ENCODE measurements at places on chromosomes 5 and 9.

GRCh38 chr9:98811051-98811650 is 3.7 kb downstream of the GALNT12 start:
- DNase-seq = peak; percentile 51

- DNase-seq = no peak
These were observed 90.7 kb downstream of the CDKN2A start for GRCh38 chr9:21903380-21903965.

- peak; percentile 65 for DNase-seq
These were observed 27.4 kb downstream of the FAM219A start for GRCh38 chr9:34430843-34431437.

DNA sequence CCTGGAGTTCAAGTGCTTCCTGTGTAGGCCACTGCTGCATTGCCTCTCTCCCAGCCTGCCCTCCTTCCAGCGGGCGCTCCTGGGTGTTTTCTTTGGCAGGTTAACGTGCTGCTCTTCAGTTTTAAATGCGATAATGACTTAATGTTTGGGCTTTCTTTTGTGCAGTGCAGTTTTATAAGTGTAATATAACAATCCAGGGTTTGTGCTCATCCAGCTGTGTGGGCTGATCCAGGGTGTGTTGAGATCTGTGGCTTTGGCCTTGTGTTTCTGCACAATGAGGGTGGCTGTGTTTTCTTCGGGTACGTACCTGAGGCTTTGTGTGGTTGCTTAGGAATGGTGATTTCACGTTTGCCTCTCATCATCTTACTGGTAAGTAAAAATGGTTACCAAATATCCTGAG is 50.6 kb downstream of the PCSK5 start:
- DNase-seq = no peak

- DNase-seq = no peak
These were observed 348.8 kb upstream of the CLINT1 start for GRCh38 chr5:158207733-158208132.

- DNase-seq = no peak
These were observed 67.0 kb upstream of the KLF9 start for GRCh38 chr9:70481471-70481870.

DNA sequence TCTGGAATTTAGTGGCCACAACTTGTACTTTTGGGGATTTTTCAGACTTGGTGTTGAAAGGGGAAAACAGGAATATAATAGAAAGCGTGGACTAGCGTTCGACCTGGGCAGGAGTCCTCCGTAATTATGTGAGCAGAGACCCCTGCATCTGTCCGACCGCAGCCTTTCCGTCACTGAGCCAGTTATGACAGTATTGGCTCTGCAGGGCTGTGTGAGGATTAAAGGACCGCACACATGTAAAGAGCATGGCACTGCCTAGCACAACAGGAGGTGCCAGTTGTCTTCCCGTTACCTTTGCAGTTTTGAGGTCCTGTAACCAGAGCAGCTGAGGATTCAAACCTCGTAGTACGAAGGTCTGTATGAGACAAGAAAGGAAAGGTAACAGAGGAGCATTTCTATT is 1.2 kb downstream of the B4GALT7 start:
- no peak for DNase-seq

- no peak for DNase-seq
These were observed 281.2 kb upstream of the RGMB start for GRCh38 chr5:98492258-98492657.

GRCh38 chr5:120988941-120989340 is 524.8 kb downstream of the PRR16 start:
- no peak for DNase-seq

DNA sequence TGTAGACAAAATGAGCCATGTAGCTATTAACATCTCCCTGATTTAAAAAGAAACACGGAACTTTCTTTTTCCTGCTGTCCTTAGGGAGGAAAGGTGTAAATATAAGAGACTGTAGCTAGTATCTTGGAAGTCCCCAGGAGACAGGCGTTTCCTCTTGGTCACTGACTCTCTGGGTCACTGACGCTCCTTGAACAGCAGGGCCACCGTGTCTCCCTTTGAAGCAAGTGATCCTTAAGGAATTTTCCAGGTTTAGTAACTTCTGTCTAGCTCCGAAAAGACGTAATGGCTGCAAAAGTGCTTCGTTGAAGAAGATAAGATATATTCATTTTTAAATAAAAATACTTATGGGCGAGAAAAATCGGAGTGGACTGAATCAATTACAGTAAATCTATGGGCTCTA is 745 bp upstream of the CLTA start:
- no peak for DNase-seq

DNA sequence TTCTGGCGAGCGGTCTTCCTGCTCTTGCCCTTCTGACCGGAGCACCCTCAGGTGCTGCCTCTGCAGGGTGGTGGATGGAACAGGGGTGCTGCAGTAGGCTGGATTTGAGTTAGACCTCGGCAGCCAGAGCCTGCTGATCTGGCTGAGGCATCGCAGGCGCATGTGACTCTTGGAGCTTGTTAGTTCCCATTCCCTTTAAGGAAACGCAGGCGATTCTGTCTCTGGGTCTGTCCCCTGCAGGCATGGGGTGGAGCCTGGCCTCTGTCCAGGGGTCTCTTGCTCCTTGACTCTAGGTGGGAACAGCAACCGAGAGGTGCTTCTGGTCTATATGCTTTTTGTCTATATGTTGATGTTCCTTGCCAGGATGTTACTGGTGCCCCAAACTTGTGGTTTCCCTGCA is 3.1 kb downstream of the WNK2 start:
- no peak for DNase-seq

GRCh38 chr9:108272349-108272899 is 583.4 kb downstream of the ACTL7B start:
- peak; percentile 28 for DNase-seq

- no peak for DNase-seq
These were observed 9.0 kb downstream of the ABL1 start for GRCh38 chr9:130844044-130844451.

- no peak for DNase-seq
These were observed 4.2 kb upstream of the TRIM52 start for GRCh38 chr5:181265092-181265671.

DNA sequence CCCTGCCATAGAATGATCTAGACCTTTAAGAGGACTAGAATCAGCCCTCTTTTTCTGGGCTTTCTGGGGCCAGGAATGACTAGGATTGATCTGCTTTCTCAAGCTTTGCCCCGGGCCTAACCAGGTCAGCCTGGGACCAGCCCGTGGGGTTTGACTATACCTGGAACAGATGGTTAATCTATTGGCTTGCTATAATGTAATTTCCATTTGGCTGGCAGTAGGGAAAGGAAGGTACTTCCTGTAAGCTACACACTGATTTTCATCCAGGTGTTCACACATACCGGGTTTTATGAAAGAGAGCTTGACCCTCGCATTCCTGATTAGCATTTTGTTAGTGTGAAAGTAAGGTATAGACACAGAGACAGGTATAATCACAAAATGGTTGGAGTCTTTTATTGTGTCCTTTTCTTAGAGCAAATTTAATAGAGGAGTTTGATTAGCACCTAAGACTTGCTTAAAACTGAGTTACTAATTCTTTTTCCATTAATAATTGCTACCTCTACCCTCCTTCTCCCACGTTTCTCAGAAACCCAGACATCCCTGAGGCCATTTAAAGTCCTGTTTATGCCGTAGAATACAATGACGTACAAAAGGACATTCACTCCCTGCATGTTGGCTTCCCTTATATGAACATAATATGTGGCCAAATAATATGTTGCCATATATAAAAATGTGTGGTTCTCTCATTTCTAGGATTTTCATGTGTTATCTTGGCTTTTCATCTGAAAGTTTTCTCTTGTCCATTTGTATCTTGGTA is 17.3 kb downstream of the LNPEP start:
- DNase-seq = no peak

DNA sequence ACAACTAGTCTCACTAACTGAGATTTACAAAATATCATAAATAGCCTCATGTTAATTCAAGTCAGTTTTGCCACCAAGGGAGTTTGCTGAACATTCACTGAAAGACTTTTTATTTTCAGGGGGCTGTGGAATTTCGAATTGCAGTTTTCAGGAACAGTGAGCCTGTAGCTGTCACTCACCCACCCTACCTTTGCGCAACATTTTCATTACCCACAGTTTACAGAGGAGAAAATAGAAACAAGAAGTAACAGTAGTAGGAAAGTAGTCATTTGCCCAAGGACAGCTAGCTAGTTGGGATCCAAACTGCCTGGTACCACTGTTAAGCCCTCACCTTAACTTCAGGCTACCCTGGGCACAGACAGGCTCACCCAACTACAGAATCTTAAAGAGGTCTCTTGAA is 154.1 kb downstream of the ADAMTS12 start:
- no peak for DNase-seq

DNA sequence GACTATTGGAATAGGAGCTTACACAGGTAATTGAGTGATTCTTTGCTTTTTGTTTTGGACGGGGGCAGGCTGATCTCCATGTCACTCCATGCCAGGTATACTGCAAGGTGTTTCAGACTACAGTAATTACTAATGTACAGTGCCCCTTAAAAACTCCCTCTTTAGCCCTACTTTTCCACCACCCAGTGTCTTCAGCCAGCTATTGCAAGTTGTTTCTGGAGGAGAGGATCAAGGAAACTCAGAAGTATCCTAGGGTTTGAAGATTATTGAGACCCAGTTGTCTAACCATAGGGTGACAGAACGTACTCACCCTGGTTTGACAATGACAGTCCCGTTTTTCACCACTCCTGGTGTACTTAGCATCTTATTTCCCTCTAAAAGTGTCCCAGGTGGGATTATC is 13.4 kb downstream of the CFAP95 start:
- no peak for DNase-seq

DNA sequence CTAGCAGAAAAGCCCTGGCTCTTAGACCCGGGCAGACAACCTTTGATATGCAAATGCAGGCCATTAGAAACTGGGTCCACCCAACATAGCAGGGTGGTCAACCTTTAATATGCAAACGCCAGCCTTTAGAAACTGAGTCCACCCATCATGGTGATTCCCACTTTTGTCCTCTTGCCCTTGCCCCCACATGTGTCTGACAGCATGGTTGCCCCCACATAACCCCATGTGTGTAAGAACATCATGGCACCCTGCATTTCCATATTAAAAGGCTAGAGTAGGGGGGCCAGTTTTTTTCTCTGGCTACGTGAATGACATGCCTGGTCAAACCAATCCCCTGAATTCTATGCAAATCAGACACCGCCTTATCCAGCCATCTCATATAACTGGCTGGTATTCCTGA is 273.2 kb upstream of the PRDM9 start:
- no peak for DNase-seq

DNA sequence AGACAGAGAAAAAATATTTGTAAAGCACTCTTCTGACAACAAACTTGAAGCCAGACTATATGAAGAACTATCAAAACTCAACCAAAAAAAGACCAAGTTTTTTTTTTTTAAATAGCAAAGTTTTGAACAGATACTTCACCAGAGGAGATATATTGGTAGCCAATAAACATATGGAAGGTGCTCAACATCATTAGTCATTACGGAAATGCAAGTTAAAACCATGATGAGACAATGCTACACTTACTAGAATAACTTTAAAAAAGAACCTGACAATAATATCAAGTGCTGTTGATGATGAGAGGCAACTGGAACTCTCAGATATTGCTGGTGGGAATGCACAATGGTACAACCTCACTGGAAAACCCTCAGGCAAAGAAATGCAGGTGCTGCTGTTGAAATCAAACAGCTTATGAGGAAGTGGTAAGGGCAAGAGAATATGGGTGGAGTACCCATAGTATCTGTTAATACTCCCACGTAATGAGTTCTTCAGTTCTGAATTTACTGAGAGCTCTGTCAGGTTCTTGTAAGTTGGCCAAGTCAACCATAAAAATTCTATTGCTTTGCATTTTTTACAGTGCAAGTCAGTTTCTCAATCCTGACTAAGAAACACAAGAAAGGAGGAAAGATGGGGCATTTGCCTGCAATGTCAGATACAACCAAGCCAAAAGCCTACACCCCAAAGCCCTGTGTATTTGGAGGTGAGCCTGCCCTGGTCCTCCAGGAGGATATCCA is 87.3 kb upstream of the GNAQ start:
- DNase-seq = peak; percentile 64

DNA sequence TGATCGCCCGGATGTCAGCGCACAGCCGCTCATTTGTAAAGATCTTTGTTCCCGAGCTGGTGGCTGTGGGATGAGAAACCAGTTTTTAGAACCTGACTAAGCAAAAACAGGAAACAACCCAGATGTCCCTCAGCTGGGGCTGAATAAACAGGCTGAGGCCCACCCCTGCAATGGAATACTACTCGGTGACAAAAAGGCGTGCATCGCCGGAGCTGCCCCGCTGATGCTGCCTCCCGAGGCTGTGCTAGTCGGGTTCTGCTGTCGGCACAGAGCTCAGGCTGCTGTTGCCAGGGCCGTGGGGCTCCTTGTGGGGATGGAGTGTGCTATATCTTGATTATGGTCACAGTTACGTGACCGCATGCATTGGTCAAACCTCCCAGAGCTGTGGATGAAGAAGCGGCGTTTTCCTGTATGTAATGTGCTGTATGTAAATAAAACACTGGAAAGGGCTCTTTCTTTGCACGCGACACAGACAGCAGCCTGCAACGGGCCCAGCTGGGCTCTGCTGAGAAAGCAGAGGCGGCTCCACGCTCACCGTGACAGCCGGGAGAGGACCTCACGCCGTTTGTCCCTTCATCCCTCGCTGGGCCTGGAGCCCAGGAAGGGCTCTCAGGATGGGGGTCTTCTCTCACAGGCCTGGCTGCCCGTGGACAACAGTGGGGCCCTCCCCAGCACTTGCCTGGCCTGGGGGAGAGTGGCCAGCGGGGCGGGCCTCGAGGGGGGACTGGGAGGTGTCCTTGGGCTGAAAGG is 51.5 kb upstream of the RNU6ATAC start:
- DNase-seq = peak; percentile 34

GRCh38 chr9:70576116-70576515 is 161.7 kb upstream of the KLF9 start:
- DNase-seq = no peak

DNA sequence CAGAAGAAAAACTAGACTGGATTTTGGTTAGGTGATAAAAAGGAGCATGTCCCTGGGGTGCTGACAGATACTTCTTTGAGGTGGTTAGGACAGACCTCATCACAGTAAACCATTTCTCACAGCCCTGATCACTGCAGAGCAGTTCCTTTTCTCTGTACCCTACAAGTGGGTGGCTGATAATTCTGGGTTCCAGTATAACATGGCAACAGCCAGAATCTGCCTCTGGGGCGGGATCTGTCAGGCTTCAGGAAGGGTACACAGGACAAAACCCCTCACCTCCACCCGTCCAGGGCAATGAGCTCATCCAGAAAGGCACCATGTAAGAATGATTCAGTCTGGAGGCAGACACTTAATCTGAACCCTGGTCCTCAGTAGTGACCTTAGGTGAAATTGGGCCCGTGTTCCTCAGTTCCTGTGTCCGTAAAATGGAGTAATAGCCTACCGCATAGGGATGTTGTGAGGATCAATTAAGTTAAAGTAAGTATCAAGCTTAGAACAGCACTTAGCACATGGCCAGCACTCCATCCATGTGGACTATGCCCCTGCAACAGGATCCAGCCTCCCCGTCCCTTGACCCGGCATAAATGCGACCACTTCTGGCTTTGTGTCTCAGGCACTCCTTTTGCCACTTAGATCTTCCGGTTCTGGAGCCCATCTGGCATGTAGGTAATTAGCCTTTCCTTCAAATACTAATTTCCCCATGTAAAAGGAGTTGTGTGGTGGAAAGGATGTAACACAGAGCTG is 129.2 kb downstream of the LHFPL2 start:
- DNase-seq = no peak

Data from GM04504 (cell line).